Head of caudate nucleus (tissue), 42 donors: ENCODE measurements at places on chromosomes 3 and 15.

GRCh38 chr3:136584728-136585127 is 167.4 kb downstream of the STAG1 start:
- DNase-seq, result no peak

- no peak for DNase-seq
Measured at GRCh38 chr3:75781079-75781745, 4.1 kb downstream of the ZNF717 start.

GRCh38 chr15:101358895-101359294 is 63.8 kb upstream of the SNRPA1 start:
- no peak for DNase-seq

- no peak for DNase-seq
Measured at GRCh38 chr3:146625186-146625775, 20.1 kb upstream of the PLSCR5 start.

DNA sequence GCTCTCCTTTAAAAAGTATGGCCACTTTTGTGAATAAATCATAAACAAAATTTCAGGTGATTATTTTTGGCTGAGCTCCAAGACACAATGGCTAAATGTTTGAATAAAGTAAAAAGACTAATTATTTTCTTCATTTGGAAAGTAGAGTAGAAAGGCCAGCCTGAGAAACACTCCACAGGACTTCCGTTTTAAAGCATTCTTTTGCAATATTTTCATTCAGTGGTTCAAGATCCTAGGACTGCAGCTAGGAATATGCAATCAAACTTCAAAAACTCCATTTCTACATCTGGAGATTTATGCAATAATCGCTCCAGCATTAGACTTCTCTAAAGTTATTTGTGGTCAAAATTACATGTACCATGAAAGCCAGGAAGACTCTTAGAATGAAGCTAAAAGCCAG is 62.8 kb downstream of the MECOM start:
- DNase-seq, result no peak

DNA sequence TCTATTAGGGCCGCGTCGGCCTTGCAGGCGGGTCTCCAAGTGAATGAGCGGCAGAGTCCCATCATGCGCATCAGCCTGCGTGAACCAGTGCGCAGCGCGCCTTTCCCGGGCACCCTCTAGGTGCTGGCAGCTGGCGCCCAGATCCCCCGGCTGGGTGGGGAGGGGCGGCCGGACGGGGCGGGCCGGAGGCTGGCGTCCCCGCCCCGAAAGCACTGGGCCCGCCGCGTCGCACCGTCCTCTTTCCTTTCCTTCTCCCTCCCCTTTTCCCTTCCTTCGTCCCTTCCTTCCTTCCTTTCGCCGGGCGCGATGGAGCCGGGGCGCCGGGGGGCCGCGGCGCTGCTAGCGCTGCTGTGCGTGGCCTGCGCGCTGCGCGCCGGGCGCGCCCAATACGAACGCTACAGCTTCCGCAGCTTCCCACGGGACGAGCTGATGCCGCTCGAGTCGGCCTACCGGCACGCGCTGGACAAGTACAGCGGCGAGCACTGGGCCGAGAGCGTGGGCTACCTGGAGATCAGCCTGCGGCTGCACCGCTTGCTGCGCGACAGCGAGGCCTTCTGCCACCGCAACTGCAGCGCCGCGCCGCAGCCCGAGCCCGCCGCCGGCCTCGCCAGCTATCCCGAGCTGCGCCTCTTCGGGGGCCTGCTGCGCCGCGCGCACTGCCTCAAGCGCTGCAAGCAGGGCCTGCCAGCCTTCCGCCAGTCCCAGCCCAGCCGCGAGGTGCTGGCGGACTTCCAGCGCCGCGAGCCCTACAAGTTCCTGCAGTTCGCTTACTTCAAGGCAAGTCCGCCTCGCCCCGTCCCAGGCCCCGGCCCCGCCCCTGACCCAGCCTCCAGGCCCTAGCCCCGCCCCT is at the start of gene CRTAP:
Gene CRTAP, plus strand, starts transcription at position 243 of the 850 bp plus-strand sequence. Its CDS starts 64 bp downstream, at position 307.
- peak; percentile 94 for DNase-seq

- no peak for DNase-seq
Measured at GRCh38 chr3:145899241-145899640, 261.7 kb downstream of the PLOD2 start.
